ENCODE measurements at places on chromosomes 12 and 14.

DNA sequence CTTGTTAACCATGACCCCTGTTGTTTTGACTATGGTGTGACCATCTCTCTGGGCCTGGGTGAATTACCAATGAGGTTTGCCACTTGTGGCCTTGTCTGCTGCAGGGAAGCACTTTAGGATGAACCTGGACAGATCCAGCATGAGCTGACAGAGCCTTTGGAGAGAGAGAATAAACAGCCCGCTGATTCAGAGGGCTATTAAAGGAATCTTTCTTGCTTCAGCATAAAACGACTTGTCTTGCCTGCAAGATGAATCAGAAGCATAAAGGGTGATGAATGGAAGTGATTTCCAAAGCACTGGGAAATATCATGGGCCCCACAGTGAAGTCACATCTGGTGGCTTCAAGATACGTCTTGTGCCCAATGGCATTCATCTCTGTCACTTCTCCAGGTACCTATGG, 69.0 kb upstream of the WSCD2 start:
- no peak for DNase-seq

DNA sequence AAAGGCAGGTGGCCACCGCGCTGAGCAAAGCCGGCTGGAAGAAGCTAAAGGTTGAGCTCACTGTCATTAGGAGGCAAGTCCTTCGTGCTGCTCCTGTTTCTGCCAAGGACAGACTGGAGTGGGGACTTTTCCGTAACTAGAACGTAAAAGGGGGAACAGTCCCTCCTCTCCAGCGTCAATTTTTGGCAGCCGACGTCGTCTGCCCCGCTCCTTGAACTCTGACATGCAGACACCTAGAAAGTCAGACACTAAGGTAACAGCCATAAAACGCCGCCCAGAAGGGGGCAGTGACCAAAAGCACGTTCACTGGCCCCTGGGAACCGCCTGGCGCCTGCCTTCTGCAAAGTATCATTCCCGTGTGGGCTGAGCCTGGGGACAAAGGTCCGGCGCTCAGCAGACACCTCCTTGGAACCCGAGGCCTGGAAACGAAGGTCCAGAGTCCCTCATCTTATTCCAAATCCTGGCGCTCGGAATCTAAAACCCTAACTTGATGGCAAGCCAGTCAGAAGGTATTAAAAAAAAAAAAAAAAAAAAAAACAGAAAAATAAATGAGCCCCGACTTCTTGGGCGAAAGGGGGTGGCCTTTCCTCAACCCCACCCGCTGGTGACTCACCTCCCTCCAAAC, 1.1 kb upstream of the LRP1 start:
- DNase-seq: no peak

- DNase-seq: no peak
Measured at GRCh38 chr12:76717314-76717713, 46.6 kb upstream of the ZDHHC17 start.

DNA sequence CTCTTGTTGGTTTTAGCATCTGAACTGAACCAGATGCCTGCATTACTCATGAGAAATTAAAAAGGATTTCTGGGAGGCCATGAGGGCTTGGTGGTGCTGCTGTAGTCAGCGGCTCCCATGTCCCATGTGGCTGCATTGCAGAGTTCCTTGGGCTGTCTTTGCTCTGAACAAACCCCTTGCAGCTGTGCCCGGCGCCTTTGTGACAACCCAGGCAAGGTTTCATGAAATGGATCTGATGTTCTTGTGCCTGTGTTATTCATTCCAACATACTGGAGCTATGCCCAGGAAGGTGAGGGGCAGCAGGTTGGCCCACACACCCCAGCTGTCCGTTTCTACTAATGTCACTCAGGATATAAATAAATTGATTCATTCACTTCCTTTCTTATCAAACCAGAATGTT, 40.8 kb downstream of the TGFB3 start:
- no peak for DNase-seq

DNA sequence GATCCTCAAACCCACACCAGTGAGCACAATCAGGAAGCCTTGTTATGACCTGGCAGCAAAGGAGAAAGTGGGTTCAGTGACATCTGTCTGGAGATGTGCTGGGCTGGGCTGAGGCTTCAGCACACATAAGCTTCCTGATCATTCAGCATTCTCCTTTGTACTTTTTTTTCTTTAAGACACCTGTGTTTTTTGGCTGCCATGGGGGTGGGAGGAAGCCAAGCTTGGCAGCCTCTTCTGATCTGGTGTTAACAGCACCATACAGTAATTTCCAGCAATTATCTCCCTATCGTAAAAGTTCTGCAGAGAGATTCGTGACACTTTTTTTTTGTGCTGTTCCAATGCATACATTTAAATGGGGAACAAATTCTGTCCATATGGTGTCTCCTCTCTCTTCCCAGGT, 38.9 kb upstream of the RASSF3 start:
- DNase-seq: no peak

- DNase-seq: no peak
Measured at GRCh38 chr14:36717363-36717762, 55.7 kb downstream of the PAX9 start.

- DNase-seq: no peak
Measured at GRCh38 chr12:53466640-53467039, 14.7 kb downstream of the PCBP2 start.

DNA sequence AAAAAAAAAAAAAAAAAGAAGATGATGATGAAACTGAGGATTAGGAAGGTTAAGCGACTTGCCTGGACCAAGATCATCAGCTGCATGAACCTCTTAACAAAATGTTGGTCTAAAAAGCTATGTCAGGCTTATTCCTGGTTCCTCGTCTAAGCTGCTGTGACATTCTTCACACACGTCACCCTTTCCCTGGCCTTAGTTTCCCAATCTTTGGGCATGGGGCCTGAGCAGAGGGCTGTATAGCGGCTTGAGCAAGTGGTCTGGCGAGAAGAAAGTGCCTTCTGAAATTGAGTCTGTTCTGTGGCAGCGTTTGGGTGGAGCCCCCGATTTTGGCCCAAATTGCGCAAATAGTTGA, 58.7 kb upstream of the CCND2 start:
- no peak for DNase-seq

GRCh38 chr14:91317381-91318308, 73.1 kb upstream of the GPR68 start:
- no peak for DNase-seq

DNA sequence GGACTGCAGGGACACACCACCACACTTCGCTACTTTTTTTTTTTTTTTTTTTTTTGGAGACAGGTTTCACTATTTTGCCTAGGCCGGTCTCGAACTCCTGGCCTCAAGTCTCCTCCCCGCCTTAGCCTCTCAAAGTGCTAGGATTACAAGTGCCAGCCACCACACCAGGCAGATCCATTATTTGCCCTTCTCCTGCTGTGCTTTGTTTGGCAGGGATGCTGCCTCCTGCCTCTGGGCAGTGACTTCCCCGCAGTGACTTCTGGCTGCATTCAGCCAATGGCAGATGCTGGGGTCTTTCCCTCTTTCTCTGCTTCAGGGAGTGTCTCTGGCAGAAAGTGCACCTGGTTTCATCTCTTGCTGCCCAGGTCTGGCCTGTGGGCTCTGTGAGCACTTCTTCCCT, 6.7 kb upstream of the MORN3 start:
- no peak for DNase-seq

GRCh38 chr12:62643486-62643885, 176.9 kb downstream of the MON2 start:
- DNase-seq: no peak

DNA sequence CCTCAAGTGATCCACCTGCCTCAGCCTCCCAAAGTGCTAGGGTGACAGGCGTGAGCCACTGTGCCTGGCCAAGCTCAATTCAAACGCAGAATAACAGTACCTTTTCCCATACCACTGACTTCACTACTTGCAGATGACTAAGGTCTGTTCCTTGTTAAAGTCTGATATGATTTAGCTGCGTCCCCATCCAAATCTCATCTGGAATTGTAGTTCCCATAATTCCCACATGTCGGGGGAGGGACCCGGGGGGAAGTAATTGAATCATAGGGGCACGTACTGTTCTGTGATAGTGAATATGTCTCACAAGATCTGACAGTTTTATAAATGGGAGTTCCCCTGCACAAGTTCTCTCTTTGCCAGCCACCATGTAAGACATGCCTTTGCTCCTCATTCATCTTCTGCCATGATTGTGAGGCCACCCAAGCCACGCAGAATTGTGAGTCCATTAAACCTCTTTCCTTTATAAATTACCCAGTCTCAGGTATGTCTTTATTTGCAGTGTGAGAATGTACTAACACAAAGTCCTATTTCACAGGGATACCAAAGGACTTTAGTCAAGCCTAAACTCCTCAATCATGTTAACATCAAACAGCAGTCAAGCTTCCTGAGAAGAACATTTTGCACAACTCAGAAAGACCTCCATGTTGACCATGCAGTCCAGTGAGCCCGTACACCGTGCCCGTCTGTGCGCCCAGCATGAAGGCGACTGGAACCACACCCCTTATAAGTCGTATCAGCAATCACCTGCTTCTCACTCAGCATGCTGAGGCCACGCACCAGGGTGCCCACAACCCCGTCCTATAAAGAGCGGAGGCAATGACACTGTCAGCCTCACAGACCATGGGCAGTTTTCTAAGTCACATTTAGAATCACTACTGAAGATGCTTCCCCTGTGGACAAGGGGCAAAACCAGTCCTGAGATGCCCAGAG, 36.9 kb downstream of the FOXN3 start:
- no peak for DNase-seq

DNA sequence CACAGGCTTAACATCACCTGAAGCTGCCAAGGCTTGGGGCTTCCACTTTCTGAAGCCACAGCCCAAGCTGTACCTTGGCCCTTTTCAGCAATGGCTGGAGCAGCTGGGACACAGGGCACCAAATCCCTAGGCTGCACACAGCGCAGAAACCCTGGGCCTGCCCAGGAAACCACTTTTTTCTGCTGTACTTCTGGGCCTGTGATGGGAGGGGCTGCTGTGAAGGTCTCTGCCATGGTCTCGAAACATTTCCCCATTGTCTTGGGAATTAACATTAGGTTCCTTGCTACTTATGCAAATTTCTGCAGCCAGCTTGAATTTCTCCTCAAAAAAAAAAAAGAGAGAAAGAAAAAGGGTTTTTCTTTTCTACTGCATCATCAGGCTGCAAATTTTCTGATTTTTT, 219.1 kb downstream of the RPL10L start:
- DNase-seq: no peak

DNA sequence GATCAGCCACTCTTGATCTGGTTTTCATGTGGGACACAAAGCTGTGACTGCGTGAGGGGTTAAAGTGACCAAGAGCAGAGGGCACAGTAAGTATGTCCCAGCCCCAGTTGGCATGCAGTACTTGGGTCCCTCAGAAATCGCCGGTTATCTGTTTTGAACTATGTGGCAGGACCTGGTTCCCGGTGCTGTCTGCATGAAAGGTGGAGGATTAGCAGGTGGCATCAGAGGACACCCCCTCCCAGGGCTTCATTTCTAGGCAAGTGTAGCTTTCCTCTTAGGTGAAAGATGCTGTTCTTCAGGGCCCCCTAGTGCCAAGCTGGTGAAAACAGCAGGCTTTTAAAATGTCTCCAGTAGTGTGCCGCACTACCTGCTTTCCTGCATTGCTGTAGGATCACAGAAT, 57.1 kb downstream of the ATG14 start:
- peak; percentile 5 for DNase-seq

DNA sequence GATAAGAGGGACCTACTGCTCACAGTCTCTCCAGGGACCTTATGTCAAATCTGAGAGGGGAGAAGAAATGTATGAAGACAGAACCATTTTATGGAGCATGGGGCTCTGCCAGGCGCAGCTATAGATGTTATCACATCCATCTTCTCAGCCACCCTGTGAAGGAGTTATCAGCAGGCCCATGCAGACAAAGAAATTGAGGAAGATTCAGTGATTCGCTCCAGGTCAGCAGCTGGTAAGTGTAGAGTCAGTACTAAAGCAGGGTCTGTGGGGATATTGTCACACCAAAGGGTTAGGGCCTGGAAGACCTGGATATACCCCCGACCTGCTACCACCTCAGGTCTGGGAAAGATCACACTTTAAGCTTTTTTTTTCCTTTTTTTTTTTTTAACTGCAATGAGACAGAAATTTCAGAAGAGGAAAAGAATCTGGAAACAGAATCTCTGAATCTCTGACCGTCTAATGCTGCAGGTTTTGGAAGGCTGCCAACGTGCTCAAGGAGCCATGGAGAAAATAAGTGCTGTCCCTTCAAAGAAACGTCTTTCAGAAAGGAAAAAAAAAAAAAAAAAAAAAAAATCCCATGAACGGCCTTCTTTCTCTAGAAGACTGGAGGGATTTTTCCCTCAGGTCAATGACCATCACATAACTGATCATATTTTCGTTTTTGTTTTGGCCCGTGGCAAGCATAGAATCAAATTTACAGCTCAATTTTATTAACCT, 73.3 kb upstream of the PLEKHG7 start:
- no peak for DNase-seq

DNA sequence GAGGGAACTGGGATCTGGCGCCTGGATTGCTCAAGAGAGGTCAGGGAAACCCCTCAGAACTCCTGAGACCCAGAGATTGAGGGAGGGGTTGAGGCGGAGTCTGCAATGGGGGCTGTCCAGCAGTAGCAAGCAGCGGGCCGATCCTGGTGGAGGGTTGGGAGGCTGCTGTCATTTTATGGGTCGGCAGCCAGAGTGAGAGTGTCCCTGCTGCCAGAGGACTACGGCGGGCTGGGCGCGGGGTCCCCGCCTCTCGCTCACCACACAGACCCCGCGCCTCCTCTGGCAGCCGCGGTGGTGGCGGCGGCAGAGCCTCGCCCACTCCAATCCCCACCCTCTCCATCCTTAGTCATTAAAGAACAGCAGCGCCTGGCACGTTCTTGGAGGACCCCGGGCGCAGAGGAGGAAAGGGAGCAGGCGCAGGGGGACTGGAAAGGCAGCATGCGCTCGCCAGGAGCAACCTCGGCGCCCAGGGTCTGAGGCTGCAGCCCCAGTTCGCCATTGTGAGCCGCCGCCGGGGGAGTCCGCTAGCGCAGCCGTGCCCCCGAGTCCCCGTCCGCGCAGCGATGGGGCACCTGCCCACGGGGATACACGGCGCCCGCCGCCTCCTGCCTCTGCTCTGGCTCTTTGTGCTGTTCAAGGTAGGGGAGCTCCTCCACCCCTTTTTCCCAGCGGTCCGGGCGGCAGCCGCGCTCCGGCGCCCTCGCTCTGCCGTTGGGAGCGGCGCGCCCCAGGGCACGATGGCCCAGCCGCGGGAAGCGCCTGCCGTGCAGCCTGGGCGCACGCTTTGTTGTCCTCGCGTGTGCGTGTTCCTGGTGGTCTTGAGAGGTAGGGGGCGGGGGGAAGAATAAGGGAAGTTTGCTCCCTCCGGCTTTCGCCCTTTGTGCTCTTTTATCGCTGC, at the start of gene PTPRO:
TSS of gene PTPRO (plus strand) at position 345 of the 898 bp plus-strand sequence.
- DNase-seq: no peak

DNA sequence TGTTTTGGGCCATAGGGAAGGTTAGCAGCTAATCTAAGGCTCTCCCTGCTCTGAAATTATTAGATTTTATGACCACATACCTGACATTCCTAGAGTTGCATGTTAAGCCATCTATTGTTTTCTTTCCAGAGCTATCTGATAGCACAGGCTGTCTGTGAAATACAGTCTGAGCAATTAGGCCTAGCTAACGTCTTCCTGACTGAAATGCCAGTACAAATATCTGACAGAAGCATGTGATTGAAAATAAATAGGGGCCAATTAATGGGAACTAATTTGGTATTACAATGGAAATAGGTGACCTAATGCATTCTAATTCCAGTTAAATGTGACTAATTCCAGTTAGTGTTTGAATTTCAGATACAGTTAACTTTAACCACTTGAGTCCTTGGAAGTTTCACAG, 115.2 kb downstream of the C12orf75 start:
- peak; percentile 96 for DNase-seq
